ENCODE measurements at places on chromosomes 5 and 9.

GRCh38 chr5:74679966-74680365, 5.1 kb upstream of the HEXB start:
- no peak for DNase-seq

DNA sequence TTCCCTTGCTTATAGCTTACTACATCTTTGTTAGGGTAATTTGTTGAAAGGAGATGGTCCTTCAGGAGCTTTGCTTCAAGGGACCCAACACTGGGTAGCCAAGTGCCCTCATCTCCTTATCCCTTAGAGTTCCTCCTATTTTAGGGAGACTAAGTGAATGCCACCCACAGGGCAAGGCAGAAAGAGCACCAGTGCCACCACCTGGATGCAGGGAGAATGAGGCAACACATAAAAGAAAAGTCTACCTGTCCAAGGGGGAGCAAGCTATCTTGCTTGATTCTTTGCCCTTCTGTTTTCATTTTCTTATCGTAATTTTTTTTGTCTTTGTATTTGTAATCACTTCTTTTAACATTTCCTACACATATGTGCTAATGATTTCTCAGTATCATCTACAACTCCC, 205.5 kb downstream of the NPR3 start:
- DNase-seq, result no peak

DNA sequence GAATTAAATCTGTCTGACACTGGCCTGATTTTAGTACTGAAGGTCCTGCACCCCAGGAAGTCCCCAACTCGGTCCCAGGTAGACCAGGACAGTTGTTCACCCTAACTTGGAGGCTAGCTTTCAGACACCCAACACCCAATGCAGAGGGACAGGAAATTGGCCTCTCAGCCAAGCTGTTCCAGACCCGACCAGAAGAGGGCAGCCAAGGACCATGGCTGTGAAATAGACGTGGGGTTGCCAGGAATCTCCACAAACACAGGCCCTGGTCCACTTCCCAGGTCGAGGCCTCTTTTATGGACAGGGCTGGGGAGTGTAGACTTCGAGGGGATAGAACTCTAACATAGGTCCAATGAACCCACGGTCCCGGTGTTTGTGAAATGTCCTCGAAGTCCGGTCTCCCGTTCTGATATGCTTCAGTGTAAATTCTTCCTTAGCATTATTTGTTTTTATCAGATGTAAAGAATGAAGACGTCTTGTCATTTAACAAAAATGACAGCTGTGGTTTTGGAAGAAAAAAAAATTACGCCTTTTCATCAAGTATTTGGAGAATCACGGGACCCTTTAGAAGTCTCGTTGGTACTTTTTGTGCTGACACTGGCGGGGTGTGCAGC, 260.3 kb upstream of the ADAMTS16 start:
- DNase-seq, result no peak

DNA sequence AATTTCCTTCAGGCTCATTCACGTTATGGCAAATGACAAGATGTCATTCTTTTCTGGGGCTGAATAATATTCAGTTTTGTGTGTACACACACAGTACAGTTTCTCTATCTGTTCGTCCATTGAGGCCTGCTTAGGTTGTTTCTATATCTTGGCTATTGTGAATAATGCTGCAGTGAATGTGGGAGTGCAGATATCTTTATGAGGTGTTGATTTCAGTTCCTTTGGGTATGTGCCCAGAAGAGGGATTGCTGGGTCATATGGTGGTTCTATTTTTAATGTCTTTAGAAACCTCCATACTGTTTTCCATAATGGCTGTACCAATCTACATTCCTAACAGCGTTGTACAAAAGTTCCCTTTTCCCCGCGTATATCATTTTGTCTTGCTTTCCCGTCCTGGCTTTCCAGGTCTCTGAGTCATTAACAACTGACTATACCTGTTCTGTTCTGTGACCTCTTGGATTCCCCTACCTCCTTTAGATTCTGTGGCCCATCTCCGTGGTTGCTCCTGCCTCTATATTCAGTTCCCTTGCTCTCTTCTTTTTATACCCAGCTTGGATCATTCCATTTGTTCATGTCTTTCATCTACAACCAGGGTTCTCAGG, 6.8 kb downstream of the SNX30 start:
- no peak for DNase-seq

GRCh38 chr9:133188006-133188842, 20.8 kb downstream of the OBP2B start:
- no peak for DNase-seq

DNA sequence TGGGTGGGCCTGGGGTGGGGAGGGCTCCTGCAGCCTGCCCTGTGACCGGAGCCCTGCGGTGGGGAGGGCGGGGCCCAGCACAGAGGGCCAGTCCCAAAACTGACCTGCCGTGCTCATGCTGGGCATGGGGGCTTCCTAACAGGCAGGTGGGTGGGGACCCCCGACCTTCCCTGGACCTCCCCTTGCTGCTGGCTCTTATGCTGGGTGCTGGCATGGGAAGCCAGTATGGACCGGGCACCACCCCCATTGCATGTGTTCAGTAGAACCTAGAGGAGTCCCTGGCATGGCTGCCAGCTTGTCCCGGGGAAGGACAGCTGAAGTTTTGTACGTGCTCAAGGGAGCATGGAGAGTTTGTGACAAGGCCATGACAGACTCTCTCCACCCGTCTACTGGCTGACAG, 37.1 kb downstream of the WNK2 start:
- DNase-seq, result no peak

GRCh38 chr5:109997161-109997560, 307.4 kb downstream of the MAN2A1 start:
- no peak for DNase-seq

- no peak for DNase-seq
These were observed 9.0 kb upstream of the IER5L start for GRCh38 chr9:129187042-129187441.

GRCh38 chr5:53368516-53368915, 111.9 kb upstream of the FST start:
- DNase-seq, result no peak

- DNase-seq, result no peak
These were observed 172.7 kb downstream of the ROR2 start for GRCh38 chr9:91777292-91777830.

- no peak for DNase-seq
These were observed 65.7 kb upstream of the KCNN2 start for GRCh38 chr5:114296191-114296590.

DNA sequence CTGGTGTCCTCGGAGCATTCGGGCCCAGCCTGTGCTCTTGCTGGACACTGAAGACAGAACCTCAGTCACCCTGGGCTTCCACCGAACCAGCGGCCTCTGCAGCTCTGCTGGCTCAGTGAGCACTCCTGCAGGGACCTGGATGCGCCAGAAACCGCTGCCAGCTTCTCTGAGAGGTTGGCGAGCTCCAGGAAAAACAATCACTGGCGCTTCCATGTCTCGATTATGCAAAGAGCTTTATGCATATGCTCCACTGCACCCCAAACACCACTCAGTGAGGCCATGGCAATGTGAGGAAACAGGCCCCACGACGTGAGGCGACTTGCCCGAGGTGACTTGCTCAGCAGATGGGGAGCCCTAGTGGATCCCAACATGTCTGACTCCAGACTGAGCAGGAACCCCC, 11.0 kb downstream of the PRDM12 start:
- no peak for DNase-seq

GRCh38 chr9:137138058-137138721, 764 bp upstream of the GRIN1 start:
- no peak for DNase-seq

DNA sequence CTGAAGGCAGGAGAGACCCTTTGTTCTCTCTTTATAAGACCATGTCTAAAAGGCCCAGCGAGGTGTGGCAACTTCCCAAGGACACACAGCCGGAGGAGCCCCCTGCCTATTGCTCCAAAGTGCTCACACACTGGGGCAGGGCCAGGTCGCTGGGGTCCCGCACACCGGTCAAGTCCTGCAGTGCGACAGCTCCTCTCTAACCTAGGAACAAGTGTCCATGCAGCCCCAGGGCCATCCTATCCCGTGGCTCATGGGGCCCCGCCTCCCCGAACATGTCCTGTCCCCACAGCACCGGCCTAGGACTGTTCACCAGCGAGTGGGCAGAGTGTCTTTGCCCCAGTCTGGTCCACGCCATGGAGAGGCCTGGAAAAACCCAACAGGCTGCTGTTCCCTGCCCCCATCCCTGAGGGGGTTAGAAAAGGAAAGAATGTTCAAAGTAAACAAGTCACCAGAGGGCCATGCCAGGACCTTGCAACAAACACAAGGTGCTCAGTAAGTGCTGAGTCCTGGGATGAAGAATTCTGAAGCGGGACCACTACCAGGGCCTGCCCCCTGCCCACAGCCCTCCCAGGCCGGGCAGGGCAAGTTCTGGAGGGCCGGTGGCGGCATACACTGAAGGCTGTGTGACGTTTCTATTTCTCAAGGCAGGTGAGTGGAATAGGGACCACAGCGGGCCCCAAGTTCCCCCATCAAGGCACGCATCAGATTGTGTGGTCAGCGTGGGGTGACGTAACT, 938 bp downstream of the NINJ1 start:
- DNase-seq, result no peak

DNA sequence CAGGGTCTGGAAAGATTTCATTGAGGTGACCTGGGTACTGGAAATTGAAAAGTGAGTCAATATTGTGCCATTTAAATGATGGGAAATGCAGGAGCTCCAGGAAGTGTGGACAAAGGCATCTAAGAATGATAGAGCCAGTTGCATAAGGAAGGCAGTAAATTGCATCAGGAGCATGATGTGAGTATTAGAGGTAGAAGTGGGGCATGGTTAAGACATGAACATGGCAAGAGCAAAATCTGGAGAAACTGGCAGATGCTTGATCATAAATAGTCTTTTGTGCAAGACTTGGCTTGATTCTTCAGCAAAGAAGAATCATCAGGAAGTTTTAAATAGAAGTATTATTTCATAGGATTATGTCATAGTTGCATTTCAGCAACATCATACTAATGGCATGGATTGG, 157.4 kb upstream of the PUM3 start:
- no peak for DNase-seq

- DNase-seq, result peak; percentile 31
These were observed 26.0 kb upstream of the SEMA4D start for GRCh38 chr9:89523948-89524347.

DNA sequence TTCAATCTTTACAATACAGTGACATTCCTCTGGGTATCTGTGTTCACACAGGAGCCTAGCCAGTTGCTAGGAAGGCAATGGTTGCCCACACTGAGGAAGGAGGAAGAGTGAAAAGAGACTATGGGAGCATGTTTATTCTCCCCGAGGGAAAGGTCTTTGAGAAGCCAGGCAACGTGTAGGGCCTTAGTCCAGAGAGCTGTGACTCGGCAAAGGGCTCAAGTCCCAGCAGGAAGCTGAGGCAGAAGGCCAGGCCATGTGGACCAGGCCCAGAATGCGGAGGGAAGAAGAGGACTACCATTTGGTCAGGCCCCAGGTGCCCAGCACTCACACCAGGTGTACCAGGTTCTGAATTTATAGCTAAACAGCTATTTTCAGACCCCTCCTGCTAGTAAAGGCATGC, 136.6 kb upstream of the DMAC1 start:
- DNase-seq, result no peak

DNA sequence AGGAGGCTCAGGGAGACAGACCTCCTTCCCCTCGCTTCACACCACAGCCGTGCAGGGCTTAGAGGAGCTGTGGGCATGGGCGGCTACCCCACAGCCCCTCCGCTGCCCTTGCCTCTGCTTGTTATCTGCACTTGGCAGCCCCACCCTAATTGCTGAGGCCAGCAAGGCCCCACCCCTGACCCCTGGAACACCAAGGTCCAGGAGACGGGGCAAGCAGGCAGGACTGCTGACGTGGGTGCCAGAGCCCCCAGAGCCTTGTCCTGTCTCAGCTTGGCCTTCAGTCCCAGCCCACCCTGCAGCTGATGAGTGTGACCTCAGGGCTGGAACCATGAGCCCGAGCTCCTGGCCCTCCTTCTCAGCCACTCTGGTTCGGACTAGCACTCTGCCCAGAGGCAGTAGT, 29.1 kb upstream of the NEURL1B start:
- DNase-seq, result no peak

- no peak for DNase-seq
These were observed 113.3 kb upstream of the LPAR1 start for GRCh38 chr9:111151537-111151936.

GRCh38 chr5:170634256-170634990, 130.6 kb downstream of the KCNIP1 start:
- no peak for DNase-seq

- no peak for DNase-seq
These were observed 26.4 kb downstream of the NOTCH1 start for GRCh38 chr9:136519263-136520052.

DNA sequence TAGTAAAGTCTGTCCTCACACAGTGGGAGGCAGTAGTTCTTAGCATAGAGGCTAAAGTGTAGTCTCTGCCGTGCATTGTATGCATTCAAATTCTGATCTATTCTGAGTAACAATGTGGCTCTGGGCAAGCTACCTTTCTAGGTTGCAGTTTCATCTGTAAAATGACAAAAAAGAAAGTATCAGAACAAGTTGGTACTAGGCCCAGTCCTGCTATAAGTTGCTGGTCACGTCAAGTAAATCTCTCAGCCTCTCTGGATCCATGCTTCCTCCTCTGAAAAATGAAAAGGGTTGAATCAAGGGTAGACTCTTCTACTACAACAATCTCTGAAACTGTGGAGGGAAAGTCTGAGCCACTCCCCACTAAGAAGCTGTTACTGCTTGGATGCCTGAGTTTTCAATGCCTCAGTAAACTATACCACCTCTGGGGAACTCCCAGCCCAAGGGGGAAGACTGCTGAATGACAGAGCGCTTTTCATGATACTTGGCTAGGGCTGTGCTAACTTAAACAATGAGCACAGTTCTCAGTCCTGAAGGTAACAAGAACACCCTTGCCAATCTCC, 34.5 kb upstream of the SPARC start:
- DNase-seq, result no peak

DNA sequence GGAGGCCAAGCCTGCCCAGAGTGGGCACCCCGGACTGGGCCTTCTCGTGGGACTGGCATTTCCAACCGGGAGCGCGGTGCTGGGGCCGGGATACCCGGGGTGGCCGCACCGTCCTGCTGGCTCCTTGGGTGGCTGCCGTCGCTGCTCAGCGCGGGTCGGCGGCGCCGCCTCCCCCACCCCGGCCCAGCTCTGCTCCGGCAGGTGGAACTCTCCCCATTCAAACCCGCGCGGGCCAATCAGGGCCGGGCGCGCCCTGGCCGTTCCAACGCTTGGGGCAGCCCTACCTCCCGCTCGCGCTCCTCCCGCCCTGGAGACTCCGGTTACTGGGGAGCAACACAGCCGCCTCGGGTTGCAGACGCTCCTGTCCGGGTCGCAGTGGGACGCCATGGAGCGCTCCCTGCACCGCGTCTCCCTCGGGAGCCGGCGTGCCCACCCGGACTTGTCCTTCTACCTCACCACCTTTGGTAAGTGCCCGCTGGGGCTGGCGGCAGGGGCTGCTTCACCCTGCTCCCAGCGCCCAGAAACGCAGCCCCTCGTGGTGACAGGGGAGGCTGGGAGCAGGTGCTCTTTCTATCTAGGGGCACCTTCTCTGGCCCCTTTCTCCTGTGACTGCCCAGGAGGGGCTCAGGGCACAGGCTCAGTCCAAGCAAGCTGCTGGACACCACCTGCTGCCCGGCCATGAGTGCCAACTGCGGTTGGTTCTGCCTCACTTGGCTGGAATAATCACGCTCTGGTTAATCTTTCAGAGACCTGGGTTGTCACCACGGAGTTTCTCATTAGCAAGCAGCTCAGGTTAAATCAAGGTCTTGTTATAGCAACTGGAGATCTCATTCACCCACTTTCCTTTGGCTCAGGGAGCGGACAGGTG, at the start of gene RGS3:
Gene RGS3 (plus strand): TSS at position 310 of the 868 bp plus-strand sequence. CDS start 76 bp downstream, at position 386.
- no peak for DNase-seq

GRCh38 chr9:10875752-10876151, 262.9 kb upstream of the PTPRD start:
- no peak for DNase-seq

Measured in activated naive CD4-positive, alpha-beta T cell (primary cell).